Muscle of leg (tissue), 16 donors: ENCODE measurements at places on chromosomes 1 and 21. TPM values are rescaled to one million over a fixed set of nuclear protein-coding genes. Genes with fewer than 3 reads are reported as not detected.
A peak's percentile ranks its signal among the peaks of the same experiment; 100 is the strongest.

The NES gene
- 662 TPM for polyA plus RNA-seq

- DNase-seq: no peak
- no peaks in the 10 kb centered on the region for H3K27me3 ChIP-seq
- no peak overlapping the region for H3K4me3 ChIP-seq
- H3K36me3 ChIP-seq: no peaks in the 10 kb centered on the region
- H3K27ac ChIP-seq: no peak overlapping the region
Measured at GRCh38 chr1:61914823-61915482, 172.7 kb downstream of the PATJ start.

The STUM gene
- 6.1 TPM for polyA plus RNA-seq

GRCh38 chr1:170986901-170987300, 51.6 kb downstream of the MROH9 start:
- no peak overlapping the region for H3K27ac ChIP-seq
- no peaks in the 10 kb centered on the region for H3K4me1 ChIP-seq

The TAGLN2 gene
- 167 TPM for polyA plus RNA-seq

- H3K27ac ChIP-seq: no peak overlapping the region
- peak; percentile 18 for DNase-seq
- H3K27me3 ChIP-seq: no peaks in the 10 kb centered on the region
- H3K4me3 ChIP-seq: no peak overlapping the region
- H3K4me1 ChIP-seq: no peaks in the 10 kb centered on the region
- H3K36me3 ChIP-seq: no peaks in the 10 kb centered on the region
Measured at GRCh38 chr1:213891989-213892902, 95.5 kb upstream of the PROX1 start.

DNA sequence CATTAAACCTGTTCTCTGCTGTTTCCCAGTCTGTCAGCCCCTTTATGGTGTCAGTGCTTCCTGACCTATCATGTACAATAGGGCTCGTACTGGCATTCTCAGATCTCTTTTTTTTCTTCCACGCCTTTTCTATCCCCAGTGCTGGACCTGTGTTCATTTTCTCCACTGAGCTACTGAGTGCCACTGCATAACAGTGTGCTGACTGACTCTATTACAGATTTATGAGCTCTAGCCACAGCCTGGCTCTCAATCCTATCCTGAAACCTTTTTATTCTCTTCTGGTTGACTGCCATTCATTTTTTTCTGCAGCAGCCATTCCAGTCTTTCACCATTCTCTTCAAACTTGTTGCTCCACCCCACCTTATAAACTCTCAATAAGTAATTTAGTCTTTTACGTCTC, 59.6 kb upstream of the MACF1 start:
- no peaks in the 10 kb centered on the region for H3K27me3 ChIP-seq
- no peak for DNase-seq
- H3K4me1 ChIP-seq: peaks cover 33% of the 10 kb centered on the region
- H3K4me3 ChIP-seq: no peak overlapping the region

GRCh38 chr1:29783508-29784275, 547.4 kb downstream of the PTPRU start:
- no peaks in the 10 kb centered on the region for H3K36me3 ChIP-seq
- no peaks in the 10 kb centered on the region for H3K4me1 ChIP-seq
- H3K27me3 ChIP-seq: peaks cover 2% of the 10 kb centered on the region
- DNase-seq: no peak

The TNFRSF14 gene
- polyA plus RNA-seq: 14.8 TPM

- no peak for DNase-seq
- no peak overlapping the region for H3K27ac ChIP-seq
- no peak overlapping the region for H3K4me3 ChIP-seq
- peaks cover 2% of the 10 kb centered on the region for H3K4me1 ChIP-seq
- H3K36me3 ChIP-seq: no peaks in the 10 kb centered on the region
Measured at GRCh38 chr1:198919667-198920398, 281.0 kb downstream of the PTPRC start.

DNA sequence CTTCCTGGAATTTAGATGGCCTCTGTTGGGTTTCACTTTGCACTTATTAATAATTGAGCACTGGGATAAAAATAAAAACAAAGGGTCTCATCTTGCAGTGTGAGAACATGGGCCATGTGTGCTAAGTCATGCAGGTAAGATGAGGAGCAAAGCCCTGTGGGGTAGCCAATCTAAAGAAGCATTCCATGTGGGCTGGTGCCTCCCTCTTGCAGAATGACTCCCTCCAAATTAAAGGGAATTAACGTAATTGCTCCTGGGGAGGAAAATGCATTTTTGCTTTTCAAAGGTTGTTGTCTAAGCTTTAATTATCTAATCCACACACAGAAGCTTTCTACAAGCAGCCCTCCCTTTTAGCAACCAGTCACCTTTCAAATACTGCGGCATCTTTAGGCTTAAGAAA, 69.8 kb downstream of the CDC14A start:
- no peaks in the 10 kb centered on the region for H3K27me3 ChIP-seq
- no peak overlapping the region for H3K4me3 ChIP-seq
- H3K27ac ChIP-seq: no peak overlapping the region
- no peak for DNase-seq

GRCh38 chr1:247357781-247358211, 26.1 kb upstream of the ZNF496 start:
- H3K27ac ChIP-seq: no peak overlapping the region
- H3K36me3 ChIP-seq: no peaks in the 10 kb centered on the region
- no peaks in the 10 kb centered on the region for H3K27me3 ChIP-seq
- H3K4me1 ChIP-seq: peaks cover 32% of the 10 kb centered on the region

The LCE1D gene
- not detected for polyA plus RNA-seq

- no peak overlapping the region for H3K27ac ChIP-seq
- no peaks in the 10 kb centered on the region for H3K36me3 ChIP-seq
- H3K4me1 ChIP-seq: peaks cover 7% of the 10 kb centered on the region
- no peak for DNase-seq
Measured at GRCh38 chr1:92995441-92996430, 34.5 kb upstream of the DIPK1A start.

The ITGB2 gene
- polyA plus RNA-seq: 10.9 TPM

DNA sequence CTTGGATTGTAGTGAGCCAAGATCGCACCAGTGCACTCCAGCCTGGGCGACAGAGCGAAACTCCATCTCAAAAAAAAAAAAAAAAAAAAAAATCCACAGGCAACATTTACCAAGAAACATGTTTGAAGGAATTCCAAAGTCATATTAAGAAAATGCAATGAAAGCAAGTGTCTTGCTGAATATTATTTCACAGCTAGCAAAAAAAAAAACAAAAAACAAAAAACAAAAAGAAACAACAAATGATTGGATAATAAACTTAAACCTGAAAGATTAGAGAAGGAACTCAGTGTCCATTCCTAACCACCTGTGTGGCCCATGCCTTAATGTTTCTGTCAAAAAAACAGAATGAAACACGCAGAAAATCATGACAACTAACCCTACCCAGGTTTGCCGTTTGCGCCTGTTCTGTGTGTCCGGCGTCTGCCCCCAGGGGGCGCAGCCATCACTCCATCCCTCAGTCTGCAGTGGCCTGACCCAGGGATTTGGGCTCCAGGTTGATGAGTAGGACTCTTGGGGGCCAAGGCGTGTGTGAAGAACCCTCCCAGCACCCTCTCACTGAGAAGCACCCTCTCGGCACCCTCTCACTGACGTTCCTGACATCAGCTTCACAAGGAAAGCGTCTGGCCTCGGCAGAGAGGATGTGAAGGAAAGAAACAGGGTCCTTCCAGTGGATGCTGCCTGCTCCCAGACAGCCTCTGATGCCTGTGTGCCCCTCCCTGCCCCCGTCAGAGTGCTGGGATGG, 19.2 kb upstream of the PTTG1IP start:
- peaks cover 7% of the 10 kb centered on the region for H3K27me3 ChIP-seq
- no peak overlapping the region for H3K4me3 ChIP-seq
- no peak overlapping the region for H3K27ac ChIP-seq
- H3K36me3 ChIP-seq: no peaks in the 10 kb centered on the region

GRCh38 chr1:226108935-226109828, 46.7 kb downstream of the H3-3A start:
- H3K27me3 ChIP-seq: no peaks in the 10 kb centered on the region
- H3K4me1 ChIP-seq: peaks cover 37% of the 10 kb centered on the region
- H3K4me3 ChIP-seq: peak overlapping the region; percentile 72
- no peaks in the 10 kb centered on the region for H3K36me3 ChIP-seq
- DNase-seq: peak; percentile 84

The MORN1 gene
- polyA plus RNA-seq: 9.3 TPM

DNA sequence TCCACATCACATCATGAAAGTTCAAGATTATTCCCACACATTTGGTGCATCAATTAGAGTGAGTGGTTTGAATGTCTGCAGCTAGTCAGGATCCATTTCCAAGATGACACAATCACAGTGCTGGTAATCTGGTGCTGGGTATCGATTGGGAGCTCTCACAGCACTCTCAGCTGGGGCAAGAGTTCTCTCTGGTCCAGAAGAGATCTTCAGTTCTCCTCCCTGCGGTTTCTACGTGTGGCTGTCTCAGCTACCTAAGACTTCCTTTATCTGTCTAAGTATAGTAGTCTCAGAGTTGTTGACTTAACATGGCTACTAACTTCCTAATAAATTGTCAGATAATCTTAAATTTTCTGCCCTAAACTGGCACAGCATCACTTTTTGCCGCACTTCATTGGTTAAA, 358.0 kb upstream of the BRINP3 start:
- H3K27me3 ChIP-seq: no peaks in the 10 kb centered on the region
- H3K27ac ChIP-seq: no peak overlapping the region
- no peaks in the 10 kb centered on the region for H3K4me1 ChIP-seq

DNA sequence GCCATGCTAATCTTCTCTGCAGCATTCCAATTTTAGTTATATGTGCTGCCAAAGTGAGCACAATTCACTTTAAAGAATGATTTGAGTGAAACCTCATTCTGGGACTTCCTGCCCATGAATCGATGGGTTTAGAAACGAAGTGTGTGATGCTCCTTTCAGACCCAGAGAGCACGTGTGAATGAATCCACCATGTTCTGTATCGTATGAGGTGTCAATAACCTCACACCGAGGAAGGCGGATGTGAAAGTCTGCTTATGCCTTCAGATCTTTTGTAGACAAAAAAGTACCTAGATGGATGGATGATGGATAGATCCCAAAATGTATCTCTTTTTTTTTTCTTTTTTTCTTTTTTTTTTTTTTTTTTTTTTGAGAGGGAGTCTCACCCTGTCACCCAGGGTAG, 13.8 kb downstream of the UBASH3A start:
- H3K4me1 ChIP-seq: peaks cover 11% of the 10 kb centered on the region
- no peak overlapping the region for H3K4me3 ChIP-seq
- no peak for DNase-seq
